ENCODE measurements at places on chromosomes 7 and 10.

DNA sequence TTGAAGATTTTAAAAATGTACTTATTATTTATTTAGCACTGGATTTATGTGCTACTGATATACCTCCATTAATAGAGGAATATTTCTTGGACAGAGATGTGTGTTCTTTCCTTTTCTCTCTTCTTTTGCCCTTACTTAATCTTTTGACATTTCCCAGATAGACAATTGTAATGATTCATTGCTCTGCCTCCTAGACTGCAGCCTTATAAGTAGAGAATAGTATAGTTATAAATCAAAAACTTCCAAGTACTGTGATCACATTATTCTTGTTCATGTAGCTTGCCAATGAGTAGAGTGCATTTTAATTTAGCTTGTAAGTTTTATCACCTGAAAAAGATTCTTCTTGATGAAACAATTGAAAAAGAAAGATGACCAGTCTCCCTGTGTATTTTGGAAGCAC is 47.6 kb downstream of the CASD1 start:
- DNase-seq, result no peak

GRCh38 chr7:5421714-5422395 is 1.8 kb downstream of the TNRC18 start:
- peak; percentile 93 for DNase-seq

DNA sequence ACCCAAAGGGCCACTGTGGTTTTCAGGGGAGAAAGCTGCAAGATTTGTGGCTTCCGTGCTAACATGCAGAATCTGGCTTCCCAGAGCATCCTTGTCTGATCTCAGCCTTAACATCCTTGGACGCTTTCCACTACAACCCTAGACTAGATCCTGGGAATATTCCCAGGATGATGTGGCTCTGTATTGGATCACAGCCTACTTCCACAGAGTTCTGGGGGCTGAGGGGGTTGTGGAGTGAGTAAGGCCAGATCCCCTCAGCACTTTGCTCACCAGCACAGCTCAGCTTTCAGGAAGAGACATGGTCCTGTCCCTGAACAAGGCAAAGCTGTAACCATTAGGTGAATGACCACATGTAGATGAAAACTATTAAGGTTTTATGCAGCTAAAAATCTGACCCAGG is 241.3 kb upstream of the MYO3A start:
- no peak for DNase-seq

DNA sequence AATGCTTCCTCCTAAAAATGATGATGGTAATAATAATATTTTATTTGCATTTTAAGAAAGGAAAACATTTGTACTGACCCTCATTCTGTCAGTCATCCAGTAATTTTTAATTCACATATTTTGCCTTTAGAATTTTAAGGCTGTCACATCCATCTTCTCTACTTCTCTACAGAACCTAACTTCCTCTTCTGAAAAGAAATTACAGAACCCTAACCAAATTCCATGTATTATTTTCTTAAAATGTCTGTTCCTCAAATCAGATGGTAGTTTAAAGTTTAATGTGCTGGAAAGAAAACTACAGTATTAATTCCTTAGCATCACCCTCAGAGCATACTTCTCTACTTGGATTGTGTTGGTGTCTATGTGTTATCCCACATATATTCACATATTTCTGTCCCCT is 9.0 kb downstream of the PIK3CG start:
- no peak for DNase-seq

- no peak for DNase-seq
Observed at GRCh38 chr10:71081912-71082311, 130.5 kb upstream of the UNC5B start.

DNA sequence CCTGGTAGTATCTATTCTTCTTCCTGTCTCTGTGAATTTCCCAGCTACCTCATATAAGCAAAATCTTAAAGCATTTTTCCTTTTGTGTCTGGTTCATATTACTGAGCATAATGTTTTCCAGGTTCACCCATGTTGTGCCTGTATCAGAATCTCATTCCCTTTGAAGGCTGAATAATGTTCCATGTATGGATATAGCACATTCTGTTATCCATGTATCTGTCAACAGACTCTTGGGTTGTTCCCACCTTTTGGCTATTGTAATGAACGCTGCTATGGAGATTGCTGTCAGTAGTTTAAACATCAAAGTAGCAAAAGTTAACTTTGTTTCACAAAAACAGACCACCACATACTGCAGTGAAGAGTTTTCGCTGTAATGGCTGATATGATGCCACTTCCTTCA is 99.9 kb downstream of the NSUN6 start:
- no peak for DNase-seq

- no peak for DNase-seq
Observed at GRCh38 chr7:74324531-74325209, 35.5 kb downstream of the CLIP2 start.

- DNase-seq, result no peak
Observed at GRCh38 chr10:115957012-115957399, 316.0 kb downstream of the GFRA1 start.

- DNase-seq, result no peak
Observed at GRCh38 chr10:32957341-32958084, 517 bp downstream of the ITGB1 start.

- DNase-seq, result no peak
Observed at GRCh38 chr10:100291356-100291755, 4.9 kb upstream of the BLOC1S2 start.

- peak; percentile 56 for DNase-seq
Observed at GRCh38 chr10:113221756-113222168, 271.7 kb downstream of the TCF7L2 start.

DNA sequence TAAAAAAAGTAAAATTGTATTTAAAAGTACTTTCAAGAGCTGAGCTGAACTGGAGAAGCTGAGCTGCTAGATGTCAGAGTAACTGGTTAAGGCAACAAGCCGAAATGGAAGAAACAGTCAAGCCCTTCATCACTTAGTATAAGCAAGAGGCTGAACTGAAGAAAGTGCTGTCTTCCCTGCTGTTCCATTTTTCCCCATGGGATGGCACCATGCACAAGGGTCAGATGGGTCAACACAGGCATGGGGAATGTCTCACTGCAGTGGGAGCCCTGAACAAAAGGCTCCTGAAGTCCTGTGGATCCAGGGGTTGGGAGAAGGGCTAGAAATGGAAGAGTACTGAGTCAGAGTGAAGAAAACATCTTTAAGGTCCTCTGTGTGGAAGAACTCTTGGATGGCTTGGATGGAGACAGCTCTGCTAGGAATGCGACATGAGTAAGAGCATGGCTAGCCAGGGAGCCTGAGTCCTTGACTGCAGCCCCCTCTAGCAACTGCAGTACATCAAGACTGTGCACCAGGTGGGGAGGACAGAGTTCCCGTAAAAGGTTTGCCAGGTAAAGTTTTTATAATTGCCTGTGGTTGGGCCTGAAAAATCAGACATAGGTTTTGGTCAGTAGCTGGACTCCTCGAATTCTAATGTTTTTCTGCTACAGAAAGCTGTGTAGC is 348.3 kb downstream of the GPR158 start:
- DNase-seq, result no peak

DNA sequence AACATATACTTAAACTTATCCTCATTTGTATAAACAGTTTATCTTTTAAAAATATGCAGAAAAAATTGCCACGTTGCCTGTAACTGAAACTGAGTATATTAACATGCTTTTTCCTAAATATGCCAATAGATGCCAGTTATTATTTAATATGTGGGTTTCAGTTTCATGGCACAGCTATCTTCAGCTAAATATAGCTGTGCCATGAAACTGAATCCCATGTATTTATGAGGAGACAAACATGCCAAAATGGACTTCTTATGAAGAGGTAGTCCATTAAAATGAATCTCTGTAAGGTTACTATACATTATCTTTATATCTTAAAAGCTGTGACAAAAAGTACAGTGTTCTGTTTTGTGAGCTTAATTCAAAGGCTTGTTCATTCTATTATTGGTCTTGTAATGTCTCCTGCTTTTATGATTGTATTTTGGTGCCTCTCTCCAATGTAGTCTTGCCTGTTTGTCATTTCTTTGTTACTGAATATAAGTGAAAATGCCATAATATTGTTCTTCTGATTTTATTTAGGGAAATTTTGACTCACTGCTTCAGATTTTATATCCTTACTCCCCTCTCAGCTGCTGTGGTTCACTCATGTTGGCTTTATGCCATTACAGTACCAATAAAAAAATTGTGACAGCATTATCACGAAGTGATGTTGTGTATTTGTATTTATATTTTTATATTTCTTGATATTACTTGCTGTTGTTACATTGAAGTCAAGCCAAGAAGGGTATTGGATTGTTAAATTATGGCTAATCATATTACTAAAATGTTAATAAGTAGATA is 34.3 kb upstream of the CACNA2D1 start:
- DNase-seq, result no peak

DNA sequence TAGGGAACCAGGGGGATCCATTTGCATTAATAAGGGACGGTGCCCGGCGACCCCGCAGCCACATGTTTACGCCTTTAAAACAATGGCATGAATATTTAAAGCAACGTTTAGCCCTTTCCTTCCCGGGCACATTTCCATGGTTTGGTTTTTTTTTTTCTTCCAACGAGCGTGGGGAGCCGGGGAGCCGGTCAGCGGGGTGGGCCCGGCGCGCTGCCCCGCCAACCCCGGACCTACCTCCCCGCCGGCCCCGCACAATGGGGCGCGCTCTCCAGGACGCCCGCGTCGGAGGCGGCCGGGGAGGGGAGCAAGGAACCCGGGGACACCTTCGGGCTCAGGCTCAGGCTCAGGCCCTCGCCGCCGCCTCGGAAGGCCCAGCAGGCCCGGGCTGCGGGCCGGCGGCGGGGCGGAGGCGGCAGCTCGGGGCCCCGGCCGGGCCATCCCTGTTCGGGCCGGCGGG is 1.0 kb downstream of the SEPHS1 start:
- no peak for DNase-seq

GRCh38 chr7:50664461-50664922 is 99.3 kb upstream of the DDC start:
- peak; percentile 65 for DNase-seq

DNA sequence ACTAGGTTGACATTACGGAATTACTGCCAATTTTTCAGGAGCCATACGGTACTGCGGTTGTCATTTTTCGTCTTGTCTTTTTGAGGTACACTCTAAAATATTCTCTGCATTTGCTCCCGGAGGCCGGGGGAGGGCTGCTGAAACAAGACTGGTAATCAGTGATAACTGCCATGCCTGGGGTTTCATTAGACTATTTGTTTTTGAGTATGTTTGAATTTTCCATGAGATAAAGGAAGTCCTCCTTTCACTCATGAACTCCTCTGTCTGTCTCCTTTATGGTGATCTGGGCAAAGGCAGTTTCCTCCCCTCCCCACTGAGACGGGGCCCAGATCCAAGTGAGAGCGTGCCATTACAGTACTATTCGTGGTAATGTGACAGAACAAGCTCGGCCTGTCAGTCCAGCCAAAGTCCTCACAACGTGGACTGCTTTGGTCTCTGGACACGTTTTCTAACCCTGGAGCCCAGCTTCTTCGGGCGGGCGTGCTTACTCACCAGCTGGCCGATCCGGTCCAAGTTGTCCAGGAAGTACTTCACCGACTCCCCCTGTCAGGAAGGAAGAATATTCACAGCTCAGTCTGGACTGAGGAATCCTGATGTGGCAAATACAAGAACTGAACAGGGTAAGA is 45.1 kb downstream of the AMZ1 start:
- DNase-seq, result no peak

DNA sequence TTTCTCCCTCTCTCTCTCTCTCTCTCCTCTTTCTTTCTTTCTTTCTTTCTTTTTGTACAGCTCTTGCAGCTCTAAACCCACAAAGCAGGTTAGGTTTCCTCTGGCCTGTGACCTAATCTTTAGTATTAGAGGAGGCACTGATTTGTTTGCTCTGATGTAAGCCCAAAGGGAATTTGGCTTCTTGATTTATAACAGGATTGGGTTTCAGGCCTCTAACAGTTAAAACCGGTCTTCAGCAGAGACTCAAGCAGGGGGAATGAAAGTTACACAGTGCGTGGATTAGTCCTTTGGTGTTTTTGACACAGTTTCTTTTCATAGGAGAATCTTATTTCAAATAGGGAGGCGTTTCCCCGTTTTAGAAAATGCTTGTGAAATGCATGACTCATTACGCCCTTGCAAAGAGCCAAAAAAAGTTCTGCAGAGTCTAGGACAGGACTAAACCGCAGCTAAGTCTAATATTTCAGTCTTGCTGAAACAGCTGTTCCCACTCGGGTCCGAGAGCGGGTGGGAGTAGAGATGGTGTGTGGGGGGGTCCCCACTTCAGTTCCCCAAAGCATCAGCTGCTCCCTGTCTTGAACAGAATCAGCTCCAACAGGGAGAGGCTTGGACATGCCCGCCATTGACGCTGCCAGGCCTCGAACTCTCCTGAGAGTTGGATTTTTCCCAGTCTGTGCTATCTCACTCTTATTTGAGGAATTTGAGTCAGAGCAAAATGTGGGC is 296.5 kb upstream of the PITRM1 start:
- DNase-seq, result peak; percentile 94

GRCh38 chr7:7352845-7353244 is 170.5 kb downstream of the C1GALT1 start:
- DNase-seq, result no peak

DNA sequence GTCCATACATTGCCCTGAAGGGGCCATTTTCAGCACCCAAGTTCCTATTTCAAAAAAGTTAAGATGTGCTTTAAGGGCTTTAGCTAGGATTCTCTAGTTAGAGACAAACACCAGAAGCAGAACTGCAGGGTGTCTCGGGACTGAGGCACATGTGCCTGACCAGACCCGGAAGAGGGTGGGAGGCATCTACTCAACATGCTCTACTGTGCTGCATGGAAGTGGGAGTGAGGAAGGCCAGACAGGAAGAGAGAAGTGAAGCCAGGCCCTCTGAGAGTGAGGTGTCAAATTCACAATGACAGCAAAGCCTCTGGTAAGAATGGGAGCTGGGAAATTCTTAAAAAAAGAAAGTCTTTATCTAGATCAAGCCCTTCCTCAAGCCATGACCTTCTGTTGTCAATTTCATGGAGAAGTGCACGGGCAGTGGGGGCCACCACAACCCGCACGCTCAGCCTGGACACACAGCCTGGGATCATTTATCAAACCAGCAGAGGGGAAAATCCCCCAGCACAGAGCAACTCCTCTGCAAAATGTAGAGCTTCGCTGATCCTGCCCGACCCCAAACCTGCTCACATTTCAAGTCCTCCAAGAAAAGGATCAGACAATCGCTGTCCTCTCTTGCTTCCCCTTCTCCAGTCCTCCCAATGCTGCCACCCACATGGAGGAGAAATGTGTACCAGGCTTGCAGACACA is 38.7 kb downstream of the PLXNA4 start:
- DNase-seq, result no peak

DNA sequence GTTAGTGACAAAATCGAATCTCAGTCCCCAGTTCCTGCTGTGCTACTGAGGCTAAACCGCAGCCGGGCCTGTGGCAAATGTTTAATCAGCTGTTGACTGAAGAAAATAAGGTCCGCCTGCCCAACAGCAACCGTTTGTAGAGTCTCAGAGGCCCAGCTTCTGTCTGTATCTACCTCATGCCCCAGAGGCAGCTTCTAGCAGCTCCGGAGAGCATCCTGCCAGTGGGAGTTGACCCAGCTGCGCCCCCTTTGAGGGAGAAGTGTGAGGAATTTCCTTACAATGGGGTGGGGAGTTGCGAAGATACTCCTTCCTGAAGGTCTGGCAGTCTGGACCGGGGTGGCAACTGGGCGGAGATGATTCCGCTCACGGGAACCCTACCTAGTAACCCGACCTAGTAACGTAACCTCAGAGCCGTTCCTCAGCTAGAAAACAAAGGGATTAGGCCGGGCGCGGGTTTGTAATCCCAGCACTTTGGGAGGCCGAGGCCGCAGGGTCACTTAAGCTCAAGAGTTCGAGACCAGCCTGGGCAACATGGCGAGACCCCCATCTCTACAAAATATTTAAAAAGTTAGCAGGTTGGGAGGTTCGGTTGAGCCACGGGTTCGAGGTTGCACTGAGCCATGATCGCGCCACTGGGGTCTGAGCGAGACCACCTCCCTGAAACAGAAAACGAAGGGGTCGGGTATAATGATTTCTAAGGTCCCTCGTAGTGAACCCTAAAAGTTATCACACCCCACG is 846 bp upstream of the ZNF775 start:
- DNase-seq, result peak; percentile 74
